ENCODE measurements at places on chromosomes 6 and 20.

GRCh38 chr6:157412791-157413190 lies 31.8 kb downstream of the ZDHHC14 start:
- no peak for DNase-seq

DNA sequence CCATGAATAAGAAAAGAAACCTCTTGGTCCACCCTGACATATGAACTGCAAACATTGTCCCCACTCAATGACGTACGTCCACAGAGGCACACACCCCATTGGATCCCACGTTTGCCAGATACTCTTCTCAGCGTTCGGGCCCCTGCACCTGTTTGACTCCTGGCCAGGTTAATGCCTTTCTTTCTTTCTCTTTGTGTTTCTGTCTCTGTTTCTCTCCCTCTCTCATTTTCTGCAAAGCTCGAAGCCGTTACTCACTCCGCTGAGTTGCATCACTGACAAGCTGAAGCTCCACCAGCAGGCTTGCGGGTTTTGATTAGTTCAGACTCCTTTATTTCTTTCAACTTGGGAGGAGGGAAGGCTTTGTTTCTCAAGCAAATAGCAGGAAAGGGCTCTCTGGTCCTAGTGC lies 135.5 kb upstream of the SUPT3H start:
- no peak for DNase-seq

GRCh38 chr20:61449057-61449609 lies 197.1 kb downstream of the CDH4 start:
- DNase-seq: no peak

- DNase-seq: no peak
Measured at GRCh38 chr6:14626556-14626955, 509.0 kb downstream of the CD83 start.

DNA sequence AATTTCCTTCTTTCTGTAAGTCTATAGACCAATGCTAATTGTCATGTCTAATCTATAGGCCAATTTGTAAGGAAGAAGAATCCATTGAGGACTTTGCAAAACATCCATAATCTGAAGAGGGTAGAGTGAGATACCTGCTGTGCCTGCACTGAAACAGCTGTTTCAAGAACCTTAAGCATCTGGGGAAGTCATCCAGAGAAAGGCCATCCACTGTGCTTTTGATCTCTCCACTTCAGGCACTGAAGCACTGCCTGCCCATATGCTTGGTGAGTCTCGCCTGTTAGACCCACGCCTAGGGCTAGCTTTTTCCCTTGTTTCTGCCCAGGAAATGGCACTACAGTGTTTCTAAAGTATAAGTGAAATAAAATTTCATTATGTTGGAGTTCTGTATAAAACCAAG lies 921.8 kb upstream of the EPHA7 start:
- DNase-seq: no peak

DNA sequence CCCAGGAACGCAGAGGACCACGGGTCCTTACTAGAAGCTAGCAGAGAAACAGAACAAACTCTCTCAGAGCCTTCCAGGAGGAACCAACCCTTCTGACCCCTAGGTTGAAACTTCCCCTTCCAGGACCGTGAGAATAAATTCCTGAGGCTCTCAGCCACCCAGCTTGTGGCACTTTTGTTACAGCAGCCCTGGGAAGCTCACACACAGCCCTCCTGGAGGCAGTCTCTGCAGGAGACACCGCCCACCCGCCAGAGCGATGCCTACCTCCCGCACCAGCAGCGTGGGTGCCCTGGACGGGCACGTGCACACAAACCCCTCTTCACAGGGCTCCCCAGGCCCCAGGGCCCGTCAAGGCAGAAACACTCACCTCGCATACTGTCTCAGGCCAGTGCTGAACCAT lies 4.2 kb downstream of the RNASET2 start:
- no peak for DNase-seq

- DNase-seq: no peak
Measured at GRCh38 chr6:17397764-17398194, 4.4 kb downstream of the CAP2 start.

DNA sequence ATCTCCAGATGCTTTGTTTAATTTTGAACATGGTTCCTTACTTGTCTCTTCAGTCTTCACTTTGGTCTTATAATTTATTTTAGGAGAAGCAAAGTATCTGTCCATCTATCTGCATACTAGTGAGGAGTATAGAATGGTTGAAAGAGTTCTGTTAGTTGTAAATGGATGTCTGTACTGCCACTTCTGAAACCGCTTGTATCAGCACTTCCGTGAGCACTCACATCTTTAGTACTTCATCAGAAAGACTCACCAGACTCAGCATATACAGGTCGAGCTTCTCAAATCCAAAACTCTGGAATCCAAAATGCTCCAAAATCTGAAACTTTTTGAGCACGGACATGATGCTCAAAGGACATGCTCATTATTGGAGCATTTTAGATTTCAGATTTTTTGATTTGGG lies 142.0 kb upstream of the GLP1R start:
- DNase-seq: no peak

DNA sequence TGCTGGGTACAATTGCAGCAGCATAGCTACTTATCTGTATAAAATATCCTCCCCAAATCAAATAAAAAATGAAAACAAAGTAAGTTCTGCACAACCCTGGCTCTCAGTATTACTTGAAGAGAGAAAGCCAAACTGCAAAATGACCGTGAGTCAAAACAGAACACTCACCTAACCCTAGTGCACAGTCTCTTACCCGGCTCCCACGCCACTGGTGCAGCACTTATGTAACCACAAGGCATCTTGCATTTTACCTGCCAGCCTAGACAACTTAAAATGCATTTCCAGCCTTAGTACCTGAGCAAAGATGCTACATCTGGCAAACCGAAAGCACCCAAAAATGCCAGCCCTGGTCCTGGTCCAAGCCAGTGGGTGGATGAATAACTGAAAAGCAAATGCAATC lies 12.4 kb upstream of the SIRPB1 start:
- no peak for DNase-seq

DNA sequence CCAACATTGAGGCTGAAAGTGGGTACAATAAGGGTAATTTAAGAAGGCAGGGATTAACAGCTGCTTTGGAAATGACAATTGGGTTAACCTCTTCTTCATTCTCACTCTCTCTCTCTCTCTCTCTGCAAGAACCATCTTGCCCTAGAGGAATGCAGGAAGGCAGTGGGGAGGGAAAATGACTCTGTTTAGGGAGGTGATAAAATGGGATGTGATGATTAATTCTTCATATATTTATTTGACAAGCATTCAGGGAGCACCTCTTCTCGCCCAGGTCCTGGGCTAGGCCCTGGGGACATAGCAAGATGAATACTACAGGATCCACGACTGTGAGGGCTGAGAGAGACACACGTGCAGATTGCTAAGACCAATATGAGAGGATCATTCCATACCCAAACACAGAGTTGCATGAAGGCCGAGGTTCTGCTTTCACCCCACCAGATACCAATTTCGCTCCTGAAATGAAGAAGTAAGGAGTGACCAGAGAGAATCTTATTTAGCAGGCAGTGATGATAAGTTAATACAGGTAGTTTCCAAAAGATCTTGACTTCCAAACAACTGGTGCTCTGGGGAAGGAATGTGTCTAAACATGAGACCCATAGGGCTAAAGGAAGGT lies 13.3 kb upstream of the PTPN1 start:
- no peak for DNase-seq

- DNase-seq: no peak
Measured at GRCh38 chr20:35085477-35086225, 7.0 kb downstream of the TRPC4AP start.

DNA sequence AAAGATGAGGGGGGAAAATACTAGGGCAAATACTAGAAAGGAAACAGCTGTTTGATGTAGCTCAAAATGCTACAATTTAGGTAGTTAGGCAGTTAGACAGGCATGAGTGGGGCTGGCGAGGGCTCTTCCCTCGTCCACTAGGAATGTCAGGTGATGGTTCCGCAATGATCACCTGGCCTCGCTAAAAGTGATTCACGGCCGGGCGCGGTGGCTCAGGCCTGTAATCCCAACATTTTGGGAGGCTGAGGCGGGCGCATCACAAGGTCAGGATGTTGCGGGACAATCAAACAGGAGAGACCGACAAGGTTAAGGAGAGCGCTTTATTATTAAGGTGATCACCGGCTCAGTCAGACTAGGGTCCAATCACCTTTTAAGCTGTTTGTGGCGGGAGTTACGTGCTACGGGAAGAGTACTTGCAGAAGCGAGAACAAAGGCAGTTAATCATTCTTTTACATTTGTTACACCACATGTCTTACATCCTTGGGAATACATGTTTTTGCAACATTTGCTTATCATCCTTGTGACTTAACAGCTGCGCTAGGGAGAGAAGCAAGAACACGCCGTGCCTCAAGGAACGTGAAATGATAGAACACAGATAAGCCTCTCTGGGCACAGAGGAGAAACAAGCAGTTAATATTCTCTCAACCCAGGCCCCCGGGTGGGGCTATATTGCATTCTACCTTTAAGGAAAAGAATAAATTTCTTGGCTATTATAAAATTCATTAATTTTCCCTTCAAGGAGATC lies 1025.4 kb downstream of the EYS start:
- no peak for DNase-seq

DNA sequence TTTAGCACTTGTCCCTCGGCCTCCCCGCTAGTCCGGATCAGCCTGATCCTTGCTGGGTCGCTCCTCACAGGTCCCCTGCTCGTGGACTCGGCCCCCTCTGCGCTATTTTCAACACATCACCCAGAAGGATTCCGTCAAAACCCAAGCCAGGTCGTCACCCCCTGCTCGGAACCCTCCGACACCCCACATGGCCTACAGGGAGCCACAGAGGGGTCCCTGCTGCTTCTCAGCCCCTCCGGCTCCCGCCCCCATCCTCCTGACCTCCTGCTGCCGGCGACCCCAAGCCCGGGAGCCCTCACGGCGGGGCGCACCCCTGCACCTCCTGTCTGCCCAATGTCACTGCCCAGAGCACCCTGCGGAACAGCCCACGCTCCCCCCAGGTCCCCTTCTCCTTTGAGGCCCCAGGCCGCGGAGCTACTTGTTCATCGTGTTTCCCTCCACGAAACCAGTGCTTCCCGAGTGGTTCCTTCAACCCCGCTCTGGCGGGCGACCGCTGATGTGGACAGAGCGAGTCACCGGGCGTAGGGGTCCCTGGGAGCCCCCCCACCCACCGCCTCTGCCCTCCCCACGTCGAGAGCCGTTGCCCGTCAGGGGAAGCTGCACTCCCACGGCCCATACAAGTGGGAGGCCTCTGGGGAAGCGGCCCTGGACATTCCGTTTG lies 638 bp upstream of the MYL9 start:
- DNase-seq: no peak

DNA sequence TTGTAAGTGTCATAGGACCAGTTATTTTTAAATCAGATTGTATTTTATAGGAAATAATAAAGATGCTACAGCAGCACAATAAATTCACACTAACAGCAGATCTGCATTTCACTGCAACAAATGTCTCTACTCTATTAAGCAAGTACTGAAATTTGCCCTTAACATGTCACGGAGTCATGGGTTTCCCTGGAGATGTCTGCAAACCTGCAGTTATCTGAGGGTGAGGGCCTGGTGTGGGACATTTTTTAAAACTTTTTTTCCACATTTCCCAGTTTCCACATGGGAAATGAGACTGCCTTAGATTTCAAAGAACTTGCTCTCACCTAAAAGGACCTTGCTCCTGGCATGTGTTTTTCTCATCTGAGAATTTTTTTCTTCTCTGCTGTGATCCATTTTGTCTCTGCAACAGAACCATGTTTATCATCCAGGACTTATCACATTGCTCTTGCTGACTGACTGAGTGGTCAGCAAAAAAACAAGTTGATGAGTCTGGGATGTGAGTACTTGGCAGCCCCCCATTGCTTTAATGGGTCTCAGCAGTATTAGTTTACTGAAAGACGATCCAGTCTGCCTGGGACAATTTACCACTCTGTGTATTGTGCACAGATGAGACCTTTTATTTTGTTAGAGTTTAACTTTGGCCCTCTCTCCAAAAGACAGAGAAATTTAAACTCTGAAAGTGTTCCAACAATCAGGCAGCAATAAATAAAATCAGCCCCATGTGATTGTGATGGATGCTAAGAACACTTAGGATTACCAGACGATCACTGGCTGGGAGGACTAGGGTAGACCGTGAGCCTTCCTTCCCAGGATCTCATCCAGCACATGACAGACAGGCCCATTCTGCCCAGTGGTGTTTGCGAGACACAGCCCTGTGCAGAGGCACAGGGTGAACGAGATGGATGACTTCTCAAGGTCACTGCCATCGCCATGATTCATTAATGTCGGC lies 268.8 kb downstream of the BTBD9 start:
- DNase-seq: no peak

DNA sequence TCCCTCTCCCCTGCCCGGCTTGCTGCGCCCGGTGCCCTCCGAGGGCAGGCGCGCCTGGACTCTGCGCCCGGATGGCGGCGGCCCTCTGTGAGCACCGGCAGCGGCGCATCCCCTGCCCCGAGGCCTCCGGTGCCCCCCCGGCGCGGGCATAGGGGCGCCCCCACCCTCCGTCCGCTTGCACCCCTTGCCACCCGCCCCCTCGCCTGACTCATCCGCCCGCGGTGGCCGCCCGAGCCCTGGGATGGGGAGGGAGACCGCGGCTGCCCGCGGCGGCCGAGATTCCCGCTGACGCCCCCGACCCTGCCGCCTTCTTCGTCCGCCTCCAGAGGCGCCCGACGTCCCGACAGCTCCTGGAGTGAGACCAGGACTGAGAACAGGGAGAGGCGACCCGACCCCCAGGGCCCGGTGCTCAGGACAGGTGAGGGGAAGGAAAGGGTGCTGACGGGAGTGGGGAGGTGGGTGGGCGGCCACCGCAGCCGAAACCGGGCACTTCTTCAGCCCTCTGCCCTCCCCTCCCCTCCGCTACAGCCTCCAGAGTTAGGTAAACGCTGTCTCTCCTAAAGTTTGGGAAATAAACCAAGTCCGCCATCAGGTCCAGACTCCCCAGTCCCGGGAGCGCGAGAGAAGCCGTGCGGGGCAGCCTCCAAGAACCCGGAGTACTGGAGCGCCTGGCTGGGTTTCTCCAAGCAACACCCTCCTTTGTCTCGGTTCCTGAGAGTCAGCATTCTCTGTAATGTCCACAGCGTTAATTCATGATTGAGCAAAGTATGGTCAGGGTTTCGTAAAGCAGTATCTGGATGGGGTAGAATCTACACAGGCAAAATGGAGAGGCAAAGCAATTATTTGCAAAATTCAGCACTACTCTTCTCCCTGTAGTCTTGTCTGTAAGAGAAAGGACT lies 539 bp downstream of the TMEM200A start:
- DNase-seq: no peak

DNA sequence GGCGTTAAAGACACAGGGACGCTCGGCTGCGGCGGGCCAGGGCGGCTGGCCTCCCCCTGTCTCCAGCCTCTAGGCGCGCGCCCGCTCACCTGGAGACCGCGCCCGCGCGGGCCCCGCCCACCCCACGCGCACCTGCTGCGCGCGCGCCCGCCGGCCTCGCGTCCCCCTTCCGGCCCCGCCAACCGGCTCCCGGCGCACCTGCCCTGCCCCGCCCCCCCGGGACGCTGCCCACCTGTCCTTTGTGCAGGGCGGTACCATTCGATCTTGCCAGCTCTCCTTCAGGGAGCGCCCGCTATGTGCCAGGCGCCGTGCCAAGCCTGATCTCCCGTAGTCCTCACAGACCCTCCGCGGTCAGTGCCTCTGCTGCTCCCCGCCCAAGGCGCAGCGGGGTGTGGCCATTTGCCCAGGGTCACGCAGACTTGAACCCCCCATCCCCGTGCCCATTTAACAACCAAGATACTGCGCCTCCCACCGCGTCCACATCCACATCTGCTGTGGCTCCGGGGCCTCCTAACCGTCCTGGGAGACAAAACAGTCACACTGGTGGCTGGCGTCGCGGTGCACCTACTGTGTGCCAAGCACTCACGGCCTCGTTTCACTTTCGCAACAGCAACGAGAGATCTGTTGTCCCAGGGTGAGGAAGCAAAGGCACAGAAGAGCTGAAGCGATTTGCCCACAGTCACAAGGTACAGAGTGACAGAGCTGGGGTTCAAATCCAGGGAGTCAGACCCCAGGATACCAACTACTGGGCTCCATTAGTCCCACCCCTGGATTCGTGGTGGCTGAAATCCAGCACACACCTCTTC lies 48.1 kb downstream of the NOL4L start:
- DNase-seq: peak; percentile 98

Measured in COR-L47 (cell line).